ENCODE measurements at places on chromosomes 12 and 14.

DNA sequence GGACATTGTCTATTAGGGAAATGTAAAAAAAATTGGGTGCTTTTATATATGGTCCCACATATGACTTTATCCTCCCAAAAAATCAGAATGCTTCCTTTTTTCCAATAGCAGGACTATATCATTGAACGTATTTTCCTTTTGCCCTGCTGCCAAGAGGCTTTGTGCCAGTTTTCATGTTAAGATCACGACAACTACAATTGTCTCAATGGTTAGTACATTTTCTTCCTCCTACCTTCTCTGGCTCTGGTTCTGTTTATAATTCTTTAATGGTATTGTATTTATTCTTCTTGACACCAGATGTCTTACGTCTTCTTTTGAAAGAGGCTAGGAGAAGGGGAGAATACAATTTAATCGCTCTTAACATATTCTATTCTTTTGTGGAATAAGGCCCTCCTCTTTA, 106.9 kb downstream of the ANO6 start:
- DNase-seq, result no peak

DNA sequence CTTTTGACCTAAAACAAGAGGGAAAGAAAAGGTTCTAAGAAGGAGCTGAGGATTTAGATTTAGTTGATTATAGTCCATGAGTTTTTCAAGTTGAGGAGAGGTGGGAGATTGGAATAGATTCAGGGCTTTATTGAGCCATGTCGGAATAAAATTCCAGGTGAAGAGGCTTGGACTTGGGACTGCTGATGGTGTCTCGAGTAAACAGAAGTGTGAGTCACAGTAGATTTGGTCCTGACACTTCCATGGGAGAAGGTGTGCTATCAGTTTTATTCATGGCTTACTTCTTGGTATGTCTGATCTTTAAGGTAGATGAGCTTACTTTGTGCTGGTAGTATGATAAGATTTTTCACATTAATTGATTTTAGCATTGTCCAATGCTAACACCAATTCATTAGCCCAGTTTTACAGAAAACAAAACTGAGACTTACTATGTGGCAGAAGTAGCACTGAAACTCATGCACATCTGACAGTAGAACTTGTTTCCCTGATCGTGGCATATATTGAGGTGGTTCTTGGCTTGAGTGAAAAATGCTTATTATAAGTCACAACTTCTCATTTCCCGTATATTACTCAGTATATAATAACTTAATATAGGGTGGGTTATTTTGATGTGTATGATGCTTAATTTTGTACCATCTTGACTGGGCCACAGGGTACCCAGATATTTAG, 172.4 kb upstream of the IGF1 start:
- DNase-seq, result no peak

GRCh38 chr14:64702493-64703394, 1.5 kb upstream of the PLEKHG3 start:
- DNase-seq, result no peak

- DNase-seq, result no peak
These were observed 724.0 kb upstream of the TMEM132C start for GRCh38 chr12:127542931-127543330.

DNA sequence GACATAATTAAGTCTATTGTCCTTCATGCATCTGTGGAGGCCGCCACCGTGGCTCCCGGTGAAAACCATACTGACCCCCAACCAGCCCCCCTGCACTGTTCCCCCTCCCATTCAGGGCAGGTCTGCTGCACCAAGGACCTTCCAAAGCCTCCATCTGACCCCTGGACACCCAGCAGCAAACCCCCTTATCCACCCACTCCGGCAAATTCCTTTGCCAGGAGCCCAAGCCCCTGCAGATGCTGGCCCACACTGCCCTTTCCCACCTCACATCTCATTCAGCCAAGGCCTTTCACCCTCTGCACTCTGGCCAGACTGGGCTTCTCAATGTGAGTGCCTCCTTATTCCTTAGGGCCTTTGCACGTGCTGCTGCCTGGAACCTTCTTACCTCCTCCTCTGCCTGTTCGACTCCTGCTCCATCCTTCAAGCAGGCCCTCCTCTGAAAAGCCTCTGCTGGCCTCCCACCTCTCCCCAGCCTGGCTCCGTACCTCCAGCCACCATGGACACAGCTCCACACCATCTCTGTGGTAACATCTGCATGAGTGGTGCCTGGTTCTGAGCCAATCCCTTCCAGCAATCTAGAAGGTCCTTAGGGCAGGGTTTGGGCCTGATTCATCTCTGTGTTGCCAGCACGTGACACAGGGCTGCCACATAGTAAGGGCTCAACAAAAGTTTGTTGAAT, 230.7 kb downstream of the BCL11B start:
- DNase-seq, result no peak

DNA sequence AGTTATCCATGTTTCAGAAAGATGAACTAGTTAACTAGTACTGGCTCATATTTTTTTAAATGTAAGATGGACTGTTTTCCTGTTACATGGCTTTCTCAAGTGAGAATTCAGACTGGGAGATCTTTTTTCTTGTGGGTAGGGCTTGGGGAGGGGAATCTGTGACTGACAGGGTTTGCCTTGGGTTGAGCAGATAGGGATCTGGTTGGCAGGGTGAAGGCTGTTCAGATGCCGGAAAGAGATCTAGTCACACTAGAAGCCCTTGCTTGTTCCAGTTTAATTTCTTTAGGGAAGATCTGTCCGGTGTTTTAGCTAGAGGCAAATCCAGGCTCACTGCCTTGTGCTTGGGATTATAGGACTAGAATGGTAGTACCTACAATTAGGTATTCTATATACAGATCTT, 63.2 kb downstream of the FBXO33 start:
- no peak for DNase-seq

- no peak for DNase-seq
These were observed 60.6 kb downstream of the RNFT2 start for GRCh38 chr12:116798719-116799118.

- no peak for DNase-seq
These were observed 6.7 kb upstream of the ALDH2 start for GRCh38 chr12:111759991-111760390.

DNA sequence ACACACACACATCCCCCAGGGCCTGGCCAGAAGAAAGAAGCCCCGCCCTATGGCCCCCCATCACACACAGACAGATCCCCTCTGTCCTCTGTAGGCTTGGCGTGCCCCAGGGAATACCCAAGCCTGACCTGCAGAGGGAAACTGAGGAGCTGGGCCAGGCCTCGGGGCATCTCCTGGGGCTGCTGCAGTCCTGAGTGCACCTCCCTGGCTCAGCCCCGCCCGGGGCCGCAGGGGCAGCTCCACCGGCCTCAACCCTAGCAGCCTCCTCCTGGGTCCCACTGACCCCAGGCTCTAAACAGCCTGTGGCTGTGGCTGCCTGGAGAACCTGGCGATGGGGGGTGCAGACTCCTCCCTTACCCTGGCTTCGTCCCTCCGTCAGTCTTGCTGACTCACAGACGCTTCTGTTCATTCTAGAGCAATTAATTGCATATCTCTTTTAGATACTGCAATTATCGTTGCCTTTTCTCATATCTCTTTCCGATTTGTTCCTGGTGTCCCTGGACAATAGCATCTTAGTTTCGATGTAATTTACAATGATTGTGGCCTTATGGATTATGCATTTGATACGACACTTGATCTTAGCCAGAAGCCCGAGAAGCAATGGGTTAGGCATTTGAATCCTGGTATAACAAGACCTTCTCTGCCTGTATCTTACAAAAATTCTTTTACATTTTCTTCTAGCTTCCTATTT, 45.8 kb upstream of the EIF5 start:
- DNase-seq, result no peak

DNA sequence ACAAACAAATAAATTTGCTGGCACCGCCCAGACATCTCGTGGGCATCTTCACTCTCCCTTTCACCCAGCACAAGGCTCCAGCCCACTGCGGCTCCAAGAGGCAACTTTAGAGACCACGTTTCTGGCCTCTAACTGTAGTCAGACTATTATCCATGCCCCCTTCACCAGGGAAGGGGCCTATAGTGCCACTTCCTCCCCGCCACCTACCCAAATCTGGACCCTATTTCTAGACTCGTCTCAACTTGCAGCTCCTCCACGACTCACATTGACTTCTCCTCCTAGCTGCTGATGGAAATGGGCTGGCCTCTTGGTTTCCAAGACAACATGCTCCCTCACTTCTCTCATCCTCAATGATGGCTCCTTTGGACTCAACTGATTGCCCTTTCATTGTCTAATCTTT, 12.3 kb downstream of the KRT1 start:
- no peak for DNase-seq

GRCh38 chr14:50237427-50237826, 6.0 kb upstream of the SOS2 start:
- no peak for DNase-seq

GRCh38 chr14:99679996-99680395, 4.1 kb upstream of the CYP46A1 start:
- no peak for DNase-seq

DNA sequence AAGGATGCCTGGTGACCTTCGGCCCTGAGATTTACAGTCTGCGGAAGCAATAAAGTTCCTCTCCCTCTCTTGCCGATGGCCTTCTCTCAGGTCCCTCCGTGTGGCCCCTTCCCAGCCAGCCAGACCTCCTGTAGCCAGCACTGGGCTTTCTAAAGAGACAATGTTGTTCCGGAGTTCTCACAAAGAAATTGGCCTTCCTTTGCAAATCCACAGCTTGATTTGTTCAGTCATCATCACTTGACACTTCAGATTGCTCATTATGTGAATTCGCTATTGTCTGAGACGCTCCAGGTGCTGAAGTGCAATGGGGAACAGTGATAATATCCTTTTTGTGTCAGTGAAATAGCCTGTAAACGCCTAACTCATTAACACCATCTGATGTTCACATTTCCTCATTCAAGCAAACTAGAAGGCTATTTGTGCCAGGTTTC, 43.7 kb upstream of the GPHB5 start:
- no peak for DNase-seq

DNA sequence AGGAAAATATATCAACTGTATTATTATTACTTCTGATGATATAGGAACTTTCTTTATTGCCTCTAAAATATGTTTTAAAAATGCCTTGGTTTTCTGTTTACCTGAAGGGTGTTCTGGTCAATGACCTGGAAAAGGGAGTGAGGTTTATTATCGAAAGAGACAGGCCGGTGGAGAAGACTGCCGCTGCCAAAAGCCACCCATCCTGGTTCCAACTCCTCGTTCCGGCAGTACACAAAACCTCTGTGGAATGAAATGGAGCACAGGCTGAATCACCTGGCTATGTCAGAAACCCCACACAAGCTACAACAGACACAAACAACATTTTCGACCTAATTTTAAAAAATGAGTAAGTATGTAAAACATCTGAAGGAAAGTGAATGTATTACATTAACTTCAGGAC, 73.6 kb downstream of the HECTD4 start:
- no peak for DNase-seq

GRCh38 chr14:87840906-87841305, 152.1 kb downstream of the GALC start:
- no peak for DNase-seq

DNA sequence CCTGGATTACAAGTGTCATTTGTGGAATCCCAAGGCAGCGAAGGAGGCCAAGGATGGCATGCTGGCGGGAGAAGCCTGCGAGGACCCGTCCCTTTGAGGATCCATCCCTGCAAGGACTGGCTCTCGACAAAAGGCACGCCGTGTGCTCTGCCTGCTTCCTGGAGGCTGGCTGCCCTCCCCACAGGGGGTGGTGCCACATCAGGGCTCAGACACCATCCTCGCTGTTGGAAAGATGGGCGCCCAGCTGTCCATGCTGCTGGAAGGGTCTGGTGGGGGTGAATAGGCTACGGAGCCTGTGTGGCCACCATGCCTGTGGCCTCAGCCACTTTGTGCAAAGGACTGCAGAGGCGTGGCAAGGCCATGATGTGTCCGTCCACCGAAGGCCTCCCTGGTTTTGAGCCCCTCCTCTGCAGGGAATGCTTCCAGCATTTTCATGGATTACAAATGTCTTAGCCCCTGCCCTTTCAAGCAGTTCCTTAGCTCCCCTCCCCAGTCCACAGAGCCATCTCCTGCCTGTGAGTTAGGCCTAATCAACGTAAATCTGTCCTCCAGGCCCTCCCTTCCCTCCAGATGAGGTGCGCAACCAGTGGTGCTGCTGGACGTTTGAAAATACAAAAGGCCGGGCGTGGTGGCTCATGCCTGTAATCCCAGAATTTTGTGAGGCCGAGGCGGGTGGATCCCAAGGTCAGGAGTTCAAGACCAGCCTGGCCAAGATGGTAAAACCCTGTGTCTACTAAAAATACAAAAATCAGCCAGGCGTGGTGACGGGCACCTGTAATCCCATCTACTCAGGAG, 22.1 kb downstream of the ZBTB42 start:
- DNase-seq, result no peak

DNA sequence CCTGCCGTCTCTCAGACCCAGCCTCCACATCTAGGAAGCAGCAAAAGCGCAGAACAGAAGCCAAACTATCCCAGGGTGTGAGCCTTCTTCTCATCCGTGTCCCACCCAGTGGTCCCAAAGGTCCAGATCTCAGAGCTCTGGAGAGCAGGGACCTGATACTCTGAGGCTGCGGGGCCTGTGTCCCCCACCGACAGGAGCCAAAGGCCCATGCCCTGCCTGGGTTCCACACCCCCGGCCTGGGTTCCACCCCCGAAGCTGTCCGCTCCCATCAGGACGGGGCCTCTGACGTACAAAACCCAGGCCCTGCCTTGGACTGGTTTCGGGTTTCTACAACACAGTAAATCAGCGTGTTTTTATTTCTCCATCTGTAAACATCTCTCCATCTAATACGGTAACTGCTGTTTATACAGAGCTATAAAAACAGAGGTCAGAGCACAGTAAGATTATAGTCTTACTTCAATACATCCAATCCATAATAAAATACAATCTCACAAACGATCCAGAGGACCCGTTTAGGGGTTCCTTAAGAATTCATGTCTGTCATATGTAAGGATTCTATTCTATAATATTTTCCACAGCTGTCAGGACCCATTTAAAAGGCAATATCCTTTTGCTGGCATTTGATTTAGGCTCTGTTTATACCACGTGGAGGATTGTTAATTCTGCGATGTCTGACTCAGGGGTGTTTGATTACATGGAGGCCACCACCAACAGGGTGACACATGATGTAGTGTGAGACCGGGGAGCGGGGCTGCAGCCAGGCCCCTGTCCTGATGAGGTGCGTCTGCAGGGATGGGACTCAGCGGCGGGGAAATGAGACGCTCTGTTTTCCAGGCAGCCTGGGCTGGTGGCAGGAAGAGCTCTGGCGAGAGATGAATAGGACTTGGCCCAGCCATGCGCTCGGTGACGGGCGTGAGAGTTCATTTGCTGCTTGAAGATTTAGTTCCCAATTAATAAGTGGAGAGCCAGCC, 110.3 kb downstream of the DICER1 start:
- no peak for DNase-seq

- DNase-seq, result no peak
These were observed 398.3 kb downstream of the RAD51B start for GRCh38 chr14:68217791-68218340.

GRCh38 chr12:56658921-56659320, 13.1 kb upstream of the ATP5F1B start:
- no peak for DNase-seq

GRCh38 chr14:53542732-53543131, 389.6 kb upstream of the DDHD1 start:
- DNase-seq, result no peak

- DNase-seq, result no peak
These were observed 205.3 kb upstream of the PRICKLE1 start for GRCh38 chr12:42794806-42795205.

All from stimulated activated CD4-positive, alpha-beta T cell treated with anti-CD3 and anti-CD28 coated beads, Interleukin-15, amount 100 ng/mL, for 1 hour (primary cell).